ENCODE measurements at places on chromosomes 3 and 15. TPM values are rescaled to one million over a fixed set of nuclear protein-coding genes. Genes with fewer than 3 reads are reported as not detected.

The SCAANT1 gene
- total RNA-seq, result not detected

GRCh38 chr3:82085356-82085755, 323.9 kb upstream of the GBE1 start:
- DNase-seq, result no peak

DNA sequence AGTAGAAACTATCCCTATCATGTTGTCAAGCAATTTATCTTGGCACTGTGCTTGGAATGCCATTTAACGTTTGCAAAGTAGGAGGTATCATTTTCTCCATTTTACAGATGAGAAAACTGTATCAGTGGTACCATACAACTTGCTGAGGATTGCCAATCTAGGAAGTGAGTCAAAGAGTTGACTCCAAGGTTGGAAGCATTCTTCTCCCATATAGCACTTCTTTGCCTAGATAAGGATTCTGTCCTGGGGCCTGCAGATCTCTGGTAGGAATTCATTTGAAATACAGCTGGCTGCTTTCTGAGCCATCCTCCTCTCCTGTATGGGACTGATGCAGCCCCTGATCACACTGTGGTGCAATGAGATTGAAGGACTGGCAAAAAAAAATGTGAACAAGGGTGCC, 170.2 kb downstream of the ALDH1A2 start:
- DNase-seq, result no peak

GRCh38 chr15:74043425-74044266, 38.7 kb downstream of the GOLGA6A start:
- no peak for DNase-seq

DNA sequence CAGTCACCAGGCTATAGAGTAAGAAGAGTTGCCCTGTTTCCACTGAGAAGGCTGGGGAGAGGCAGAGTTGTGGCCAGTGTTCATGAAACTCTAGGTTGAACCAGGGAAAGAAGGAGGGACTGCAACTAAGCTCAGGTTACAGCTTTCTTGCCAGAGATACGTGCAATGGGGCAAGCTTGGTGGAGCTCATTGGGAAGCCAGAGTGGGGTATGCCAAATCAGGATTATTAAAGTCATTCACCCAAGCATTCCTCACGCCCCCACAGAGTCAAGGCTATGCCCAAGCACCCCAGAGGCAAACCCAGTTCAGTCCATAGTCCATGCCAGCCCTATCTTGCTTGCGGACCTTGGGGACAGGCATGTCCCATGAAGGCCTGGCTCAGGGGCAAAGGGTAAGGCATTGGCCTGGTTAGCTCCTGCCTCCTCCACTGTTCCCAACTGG, 17.6 kb downstream of the SLC6A20 start:
- DNase-seq, result no peak

DNA sequence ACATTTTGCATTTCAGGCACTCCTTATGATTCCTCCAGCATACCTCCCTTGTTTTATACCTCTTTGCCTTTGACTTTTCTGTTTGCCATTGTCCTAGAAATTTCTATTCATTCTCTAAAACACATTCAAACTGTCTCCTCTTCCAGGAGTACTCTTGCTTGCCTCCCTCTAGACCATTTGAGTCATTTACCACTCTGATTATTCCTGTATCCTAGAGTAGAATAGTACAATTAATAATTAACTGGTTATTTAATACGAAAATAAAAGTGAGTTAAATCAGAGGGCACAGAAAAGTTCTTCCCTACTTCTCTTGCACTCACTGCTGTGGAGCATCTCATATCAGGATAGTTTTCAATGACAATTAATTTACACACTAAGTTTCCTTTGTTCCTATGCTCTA, 290.2 kb upstream of the RORA start:
- DNase-seq, result no peak

- DNase-seq, result peak; percentile 26
Observed at GRCh38 chr3:143644370-143645089, 203.7 kb downstream of the SLC9A9 start.

All from OCI-LY7 (cell line).